Naive B cell (primary cell): ENCODE measurements at places on chromosomes 1 and 21.
A peak's percentile ranks its signal among the peaks of the same experiment; 100 is the strongest.

DNA sequence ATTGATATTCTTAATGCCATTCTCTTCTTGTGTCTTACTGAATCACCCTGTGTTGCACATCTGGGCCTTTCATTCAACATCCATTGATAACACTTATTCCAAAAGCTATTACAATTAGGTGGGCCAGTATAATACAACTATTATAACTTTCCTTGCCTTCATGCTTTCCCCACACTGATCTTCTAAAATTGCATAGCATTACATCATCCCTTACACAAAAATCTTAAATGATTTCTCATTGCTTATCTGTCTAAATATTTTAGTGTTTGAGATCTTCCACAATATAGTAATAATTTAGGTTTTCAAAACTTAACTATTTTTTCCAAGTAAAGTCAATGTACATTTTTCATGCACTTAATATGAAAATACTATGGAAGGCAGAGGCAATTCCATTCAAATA lies 1634.1 kb downstream of the PLA2G4A start:
- DNase-seq, result no peak

DNA sequence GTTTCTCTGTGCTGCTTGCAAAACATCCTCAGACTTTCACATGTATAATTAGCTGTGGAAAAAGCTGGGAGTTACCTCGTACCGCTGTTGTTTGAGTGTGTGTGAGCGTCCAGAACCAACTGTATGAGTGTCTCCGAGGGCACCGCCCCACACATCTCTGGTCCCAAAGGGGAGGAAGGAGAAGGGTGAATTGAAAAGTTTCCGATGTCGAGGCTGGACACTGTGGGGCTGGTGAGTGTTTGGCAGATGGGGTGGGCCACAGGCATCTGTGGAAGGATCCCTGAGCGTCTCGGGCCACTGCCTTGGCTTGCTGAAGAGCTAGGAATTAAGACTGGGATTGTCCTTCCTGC lies 1.2 kb downstream of the ATP2B4 start:
- no peak for DNase-seq

- no peak for DNase-seq
These were observed 8.9 kb downstream of the HYI start for GRCh38 chr1:43444836-43445235.

DNA sequence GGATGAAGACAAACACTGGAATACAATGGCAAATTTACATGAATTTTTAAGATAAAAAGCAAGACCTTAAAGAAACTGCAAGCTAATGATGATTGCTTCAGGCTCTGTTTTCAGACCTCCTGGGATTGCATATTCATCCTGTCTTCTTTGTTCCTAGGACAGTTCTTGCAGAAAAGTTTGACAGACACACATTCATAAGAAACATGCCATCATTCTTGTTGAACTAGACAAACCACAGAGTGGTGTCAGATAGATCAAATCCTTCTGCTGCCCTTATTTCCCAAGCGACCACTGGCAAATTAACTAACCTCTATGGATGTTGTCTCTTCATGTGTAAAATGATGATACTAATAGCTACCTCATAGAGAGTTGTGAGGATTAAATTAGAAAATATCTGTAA lies 181.3 kb downstream of the KCTD3 start:
- no peak for DNase-seq

GRCh38 chr1:97331165-97331564 lies 589.7 kb downstream of the DPYD start:
- no peak for DNase-seq

DNA sequence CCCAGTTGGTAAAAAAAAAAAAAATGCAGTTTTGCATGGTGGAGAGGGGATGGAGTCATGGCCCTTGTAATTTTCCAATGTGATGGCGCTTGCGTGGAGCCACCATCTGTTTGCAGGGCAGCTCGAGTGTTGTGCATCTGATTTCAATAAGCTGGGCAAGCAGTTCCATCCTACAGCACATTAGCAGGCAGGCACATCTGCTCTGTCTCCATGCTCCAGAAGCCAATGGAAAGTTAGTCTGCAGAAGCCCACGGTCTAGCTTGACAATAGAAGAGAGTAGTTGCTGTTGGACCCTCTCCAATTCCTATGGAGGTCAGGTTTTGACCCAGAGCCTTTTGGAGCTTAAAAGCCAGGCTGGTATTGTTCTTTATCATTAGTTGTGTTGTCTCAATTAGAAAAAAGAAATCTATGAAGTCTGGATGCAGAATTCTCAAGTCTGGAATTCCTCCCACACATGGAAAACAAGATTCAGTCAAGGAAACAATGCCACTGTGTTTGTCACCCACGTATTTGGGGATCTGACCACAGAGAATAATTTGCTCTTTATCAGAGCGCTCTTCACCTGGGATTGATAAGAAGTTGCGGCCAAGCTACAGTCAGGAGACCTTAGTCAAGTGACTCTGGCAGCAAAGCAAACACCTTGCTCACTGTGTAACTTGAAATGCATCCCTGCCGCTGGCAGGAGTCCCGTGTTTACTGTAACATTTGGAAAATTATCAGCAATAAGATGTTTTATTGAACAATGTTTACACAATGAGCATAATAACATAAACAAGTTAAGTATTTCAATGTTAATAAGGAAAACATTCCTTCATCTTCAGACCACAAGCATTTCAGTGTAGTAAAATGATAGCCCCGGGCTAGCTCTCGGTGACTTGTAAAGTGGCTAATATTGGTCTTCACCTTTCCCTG lies 20.7 kb downstream of the NGF start:
- DNase-seq, result no peak

DNA sequence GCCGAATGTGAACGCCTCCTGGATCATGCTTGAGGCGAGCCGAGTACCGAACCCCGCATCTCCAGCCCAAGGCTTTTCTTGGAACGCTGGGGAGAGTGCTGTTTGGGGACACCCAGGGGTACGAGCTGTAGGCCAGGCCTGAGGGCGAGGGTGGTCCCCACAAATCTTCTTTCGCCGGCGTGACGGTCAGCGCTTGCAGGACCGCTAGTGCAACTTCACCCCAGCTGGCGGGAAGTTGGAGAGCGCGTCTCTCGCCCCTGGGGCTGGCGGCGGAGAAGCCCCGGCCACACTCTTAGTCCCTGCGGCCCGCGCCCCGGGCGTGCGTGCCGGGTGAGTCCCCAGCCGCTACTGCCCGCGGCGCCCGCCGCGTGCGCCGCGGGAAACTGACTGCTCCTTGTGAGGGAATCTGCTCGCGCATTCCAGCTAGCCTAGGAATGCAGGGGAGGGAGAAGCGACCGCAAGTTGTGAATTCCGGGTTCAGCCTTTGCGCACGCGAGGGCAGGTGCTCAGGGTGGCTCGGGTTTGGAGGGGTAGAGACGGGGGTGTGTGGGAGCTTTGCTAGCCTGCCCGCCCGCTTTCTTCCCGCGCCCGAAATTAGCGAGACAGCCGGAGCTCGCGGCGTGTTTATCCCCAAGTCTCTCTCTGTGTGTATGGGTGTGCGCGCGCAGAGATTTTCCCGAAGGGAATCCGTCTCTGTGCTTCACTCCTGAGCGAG lies 884 bp downstream of the LHX4 start:
- DNase-seq, result no peak

DNA sequence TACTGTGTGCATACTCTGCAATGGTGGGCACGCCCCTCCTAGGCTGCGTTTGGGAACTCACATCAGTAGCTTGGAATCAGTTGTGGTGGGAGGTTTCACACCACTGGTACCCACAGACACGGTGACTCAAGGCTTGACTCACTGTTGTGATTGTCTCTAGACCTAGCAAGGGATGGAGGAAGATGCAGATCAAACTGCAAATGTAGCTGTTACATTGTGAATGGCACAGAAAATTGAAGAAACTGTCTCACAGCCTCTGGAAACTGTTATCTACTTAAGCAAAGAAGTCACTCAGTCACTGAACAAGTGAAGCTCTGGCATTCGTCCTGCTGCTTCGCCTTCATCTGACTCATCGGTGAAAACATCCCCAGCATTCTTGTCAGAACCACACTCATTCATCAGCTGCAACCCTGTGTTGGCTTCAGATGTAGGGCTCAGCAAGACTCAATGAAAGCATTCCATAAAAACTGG lies 59.5 kb downstream of the POFUT2 start:
- no peak for DNase-seq

GRCh38 chr1:116389013-116389412 lies 16.0 kb downstream of the ATP1A1 start:
- no peak for DNase-seq

GRCh38 chr1:209645574-209646452 lies 6.4 kb downstream of the LAMB3 start:
- DNase-seq, result no peak

DNA sequence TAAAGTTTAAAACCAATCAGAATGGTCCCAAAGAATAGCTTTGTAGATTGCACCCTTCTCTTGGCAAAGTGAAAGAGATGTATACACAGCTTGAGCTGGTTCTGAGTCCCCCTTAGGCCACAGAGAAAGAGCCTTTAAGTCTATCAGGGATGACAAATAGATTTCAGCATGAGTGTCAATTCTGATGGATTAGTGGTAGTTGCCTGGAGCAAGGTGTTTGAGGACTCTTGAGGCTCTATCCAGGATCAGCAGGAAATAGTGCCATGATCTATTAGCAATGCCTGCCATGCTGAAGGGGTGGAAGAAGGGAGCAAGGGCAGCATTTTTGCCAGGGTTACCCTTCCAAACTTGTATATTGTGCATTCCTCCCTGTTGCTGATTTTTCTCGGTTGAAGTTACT lies 116.6 kb downstream of the ATG4C start:
- no peak for DNase-seq

- no peak for DNase-seq
These were observed 8.4 kb downstream of the TRIM58 start for GRCh38 chr1:247865416-247865815.

DNA sequence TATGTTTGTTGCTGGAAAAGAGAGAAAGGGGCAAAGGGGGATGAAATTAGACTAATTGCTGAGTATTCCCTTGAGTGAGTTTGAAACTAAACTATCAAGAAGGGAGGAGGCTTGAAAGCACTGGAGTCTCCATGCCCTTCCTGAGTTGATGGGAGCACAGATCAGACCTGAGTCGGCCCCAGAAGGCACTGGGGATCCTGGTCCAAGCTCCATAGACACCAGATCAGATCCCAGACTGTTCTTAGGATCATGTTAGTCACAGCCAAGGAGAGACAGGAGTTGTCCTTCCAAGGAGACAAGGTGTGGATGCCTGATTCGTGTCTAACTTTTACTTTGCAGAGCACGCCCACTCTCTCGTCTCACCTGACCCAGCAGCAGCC lies 152.3 kb downstream of the NR5A2 start:
- no peak for DNase-seq

GRCh38 chr1:69686367-69686984 lies 118.8 kb downstream of the LRRC7 start:
- no peak for DNase-seq

GRCh38 chr1:62436039-62436465 lies 797 bp upstream of the USP1 start:
- DNase-seq, result peak; percentile 98

DNA sequence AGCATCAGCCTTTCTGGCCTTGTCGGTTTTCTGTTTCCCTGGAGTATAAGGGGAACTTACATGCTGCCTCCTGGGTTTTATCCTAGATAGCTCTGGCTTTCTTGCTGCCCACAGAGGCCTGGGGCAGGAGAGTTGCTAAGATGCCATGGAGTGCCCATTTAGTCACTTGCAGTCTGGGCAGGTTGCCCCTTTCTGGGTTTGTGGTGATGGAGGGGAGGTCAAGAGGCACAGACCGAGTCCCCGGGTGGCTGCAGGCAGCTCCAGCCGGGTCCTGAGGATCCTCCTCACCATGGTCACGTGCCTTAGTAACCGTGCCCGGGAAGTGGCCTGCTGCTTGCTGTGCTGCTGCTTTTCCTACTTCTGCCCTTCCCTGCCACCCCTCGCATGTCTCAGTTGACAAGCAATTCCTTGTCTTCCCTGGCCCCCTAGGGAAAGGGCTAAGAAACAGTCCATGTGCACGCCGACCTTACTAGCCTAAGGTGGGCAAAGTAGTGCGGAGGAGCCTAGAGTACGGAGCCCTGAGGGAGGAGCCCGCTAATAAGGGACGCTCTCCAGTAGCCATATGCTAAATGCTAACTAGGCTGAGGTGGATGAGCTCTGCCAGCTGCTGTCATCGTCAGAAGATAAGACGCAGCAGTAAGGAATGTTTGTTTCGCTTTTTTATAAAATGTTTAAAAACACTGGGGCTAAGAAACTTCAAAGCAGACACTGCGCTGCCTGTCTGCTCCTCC lies 34.8 kb downstream of the CLCA1 start:
- no peak for DNase-seq

DNA sequence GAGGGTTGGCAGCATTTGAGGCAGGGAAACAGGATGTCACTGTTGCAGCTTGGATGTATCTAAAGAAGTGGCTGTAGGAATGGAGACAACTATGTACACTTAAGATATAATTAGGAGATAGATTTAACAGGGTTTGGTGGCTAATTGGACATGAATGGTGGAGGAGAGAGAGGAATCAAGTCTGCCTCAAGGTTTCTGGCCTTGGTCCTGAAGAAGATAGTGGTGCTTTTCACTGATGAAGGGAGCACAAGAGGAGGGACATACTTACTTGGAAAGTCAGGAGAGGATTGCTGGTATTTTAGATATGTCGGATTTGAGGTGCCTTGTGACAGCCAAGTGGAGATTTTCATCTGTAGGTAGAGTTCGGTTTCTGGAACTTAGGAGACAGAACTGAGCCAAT lies 123.9 kb downstream of the ST6GALNAC3 start:
- no peak for DNase-seq

DNA sequence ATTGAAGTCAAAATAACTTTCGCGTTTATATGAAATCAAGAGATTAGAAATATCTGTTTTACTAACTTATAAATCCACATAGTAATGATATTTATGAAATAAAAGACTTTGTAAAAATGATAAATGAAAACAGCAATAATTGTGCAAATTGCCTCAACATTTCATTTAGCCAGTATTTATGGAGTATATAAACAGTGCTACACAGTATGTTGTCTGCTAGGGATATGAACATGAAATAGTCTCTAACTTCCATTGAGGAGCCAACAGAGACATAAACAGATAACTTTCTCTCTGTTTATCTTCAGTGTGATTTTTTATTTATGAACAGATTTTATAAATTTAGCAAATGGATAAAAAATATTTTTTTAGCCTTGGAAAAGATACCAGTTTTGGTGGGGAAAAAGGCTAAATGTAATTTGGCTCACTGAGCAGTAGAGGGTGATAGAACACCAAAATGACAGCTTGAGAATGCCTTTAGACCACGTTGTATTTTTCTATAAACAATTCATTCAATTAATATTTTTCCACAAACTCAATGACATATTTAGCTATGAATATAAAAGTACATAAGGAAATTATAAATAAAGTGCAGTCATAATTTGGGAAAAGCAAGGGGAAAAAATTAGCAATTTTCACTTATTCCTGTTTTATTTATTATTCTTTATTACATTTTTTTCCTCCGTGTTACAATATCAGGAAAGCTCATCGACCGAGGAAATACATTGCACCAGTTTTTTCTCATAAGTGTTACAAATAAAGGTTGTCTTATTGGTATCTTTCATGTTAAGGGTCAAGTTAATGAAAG lies 47.5 kb upstream of the EEIG2 start:
- peak; percentile 30 for DNase-seq

- DNase-seq, result no peak
These were observed 34.5 kb upstream of the KCNE1 start for GRCh38 chr21:34546542-34546941.

DNA sequence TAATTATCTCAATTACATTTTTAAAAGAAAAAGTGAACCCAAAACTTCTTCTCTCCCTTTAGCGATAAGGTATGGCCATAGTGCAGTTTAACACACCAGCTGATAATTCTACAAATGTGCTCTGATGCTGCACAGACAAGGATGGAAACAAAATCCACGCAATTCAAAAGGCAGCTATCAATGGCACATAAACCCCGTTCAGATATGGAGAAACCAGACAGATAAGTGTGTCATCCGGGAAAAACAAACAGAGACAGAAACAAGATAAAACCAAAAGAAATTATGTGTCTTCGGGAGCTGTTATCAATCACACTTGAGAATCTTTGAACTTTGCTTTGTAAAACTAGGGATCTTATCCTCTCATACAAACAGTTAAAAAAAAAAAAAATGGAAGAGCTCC lies 73.6 kb downstream of the SIPA1L2 start:
- DNase-seq, result no peak
